Right ventricle myocardium inferior (tissue), 1 donor: ENCODE measurements at places on chromosomes 13 and 19.

GRCh38 chr13:46173656-46174055 is 8.3 kb downstream of the LCP1 start:
- no peak for DNase-seq

- DNase-seq: peak; percentile 86
These were observed 1.7 kb upstream of the LYL1 start for GRCh38 chr19:13104360-13104847.

- no peak for DNase-seq
These were observed 1446.1 kb downstream of the SLITRK1 start for GRCh38 chr13:82436099-82436585.

DNA sequence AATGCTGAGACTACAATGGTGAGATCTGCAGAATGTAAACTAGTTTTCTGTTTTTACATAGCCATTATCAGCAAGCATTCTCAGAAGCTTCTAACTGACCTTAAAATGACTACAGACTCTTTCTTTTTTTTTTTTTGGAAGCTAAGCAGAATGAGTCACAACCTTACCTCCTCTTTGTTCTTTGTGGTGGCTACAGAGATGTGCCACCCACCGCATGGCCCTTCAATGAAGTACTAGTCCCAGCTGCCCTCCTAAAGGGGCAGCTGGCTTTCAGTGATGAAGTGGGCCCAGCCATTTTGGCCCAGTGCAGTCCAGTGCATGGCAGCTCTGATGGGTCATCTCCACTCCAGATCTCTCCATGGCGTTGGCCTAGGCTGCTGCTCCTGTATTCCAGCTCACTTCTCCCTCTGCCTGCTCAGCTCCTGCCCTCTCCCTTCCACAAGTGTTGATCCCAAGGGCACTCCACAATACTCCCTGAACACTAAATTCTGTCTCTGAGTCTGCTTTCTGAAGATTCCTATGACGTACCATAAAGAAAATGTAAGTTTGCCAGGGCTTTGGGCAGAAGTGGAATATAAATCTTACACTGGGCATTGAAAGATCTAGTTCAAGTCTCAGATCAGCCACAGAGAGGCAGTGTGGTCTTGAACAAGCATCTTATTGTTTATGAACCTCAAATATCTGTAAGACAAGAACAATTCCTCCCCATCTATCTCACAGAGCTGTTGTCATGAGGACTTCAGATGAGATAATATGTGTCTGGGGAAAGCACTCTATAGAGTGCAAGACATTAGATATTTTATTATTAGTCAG is 85.6 kb downstream of the RXFP2 start:
- no peak for DNase-seq

DNA sequence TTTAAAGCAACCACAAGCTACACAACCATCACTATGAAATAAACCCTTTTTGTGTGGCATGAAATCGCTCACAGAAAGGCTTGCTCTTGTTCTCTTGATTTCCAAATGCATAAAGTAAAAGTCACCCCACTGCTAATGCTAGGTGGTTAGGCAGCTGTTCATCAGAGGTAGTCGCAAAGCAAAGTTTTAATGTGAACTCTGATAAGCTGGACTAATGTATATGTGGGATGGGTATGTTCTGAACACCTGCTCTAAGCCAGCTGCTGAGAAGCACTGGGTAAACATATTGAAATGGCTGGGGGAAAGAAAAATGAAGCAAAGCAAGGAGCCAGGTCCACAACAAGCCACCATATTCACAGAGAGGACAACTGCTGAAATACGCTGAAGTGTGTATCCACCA is 142.3 kb downstream of the KLF12 start:
- no peak for DNase-seq

DNA sequence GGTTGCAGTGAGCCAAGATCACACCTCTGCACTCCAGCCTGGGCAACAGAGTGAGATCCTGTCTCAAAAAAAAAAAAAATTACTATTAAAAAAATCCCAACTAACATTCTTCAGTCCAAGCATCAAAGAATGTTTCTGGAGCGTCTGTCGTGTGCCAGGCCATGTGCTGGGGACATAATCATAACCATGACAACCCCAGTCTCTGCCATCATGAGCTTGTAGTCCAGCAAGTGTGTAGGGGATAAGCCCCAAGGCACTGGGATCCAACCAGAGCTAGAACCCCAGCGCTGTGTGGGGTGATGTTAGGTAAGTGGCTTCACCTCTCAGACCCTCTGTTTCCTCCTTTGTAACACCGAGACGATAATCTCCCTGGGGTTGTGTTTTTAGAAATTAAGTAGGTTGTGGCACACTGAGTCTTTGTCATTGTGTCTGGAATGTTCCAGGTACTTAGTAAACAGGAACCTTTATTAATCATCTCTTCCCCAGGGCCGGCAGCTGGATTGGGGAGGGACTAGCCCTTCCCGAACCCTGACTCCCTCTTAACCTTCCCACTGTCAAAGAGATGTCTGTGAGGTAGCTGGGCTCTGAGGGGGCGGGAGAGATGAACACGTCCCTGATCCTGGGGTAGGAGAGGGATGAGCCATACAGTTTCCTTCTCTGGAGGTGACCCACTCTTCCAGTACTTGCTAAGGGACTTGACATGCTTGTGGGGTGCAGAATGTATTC is 5.2 kb downstream of the ITPKC start:
- peak; percentile 31 for DNase-seq

- DNase-seq: no peak
These were observed 2220.8 kb upstream of the PCDH20 start for GRCh38 chr13:63636316-63636993.

- no peak for DNase-seq
These were observed 2.8 kb upstream of the STOML3 start for GRCh38 chr13:38993381-38993780.

DNA sequence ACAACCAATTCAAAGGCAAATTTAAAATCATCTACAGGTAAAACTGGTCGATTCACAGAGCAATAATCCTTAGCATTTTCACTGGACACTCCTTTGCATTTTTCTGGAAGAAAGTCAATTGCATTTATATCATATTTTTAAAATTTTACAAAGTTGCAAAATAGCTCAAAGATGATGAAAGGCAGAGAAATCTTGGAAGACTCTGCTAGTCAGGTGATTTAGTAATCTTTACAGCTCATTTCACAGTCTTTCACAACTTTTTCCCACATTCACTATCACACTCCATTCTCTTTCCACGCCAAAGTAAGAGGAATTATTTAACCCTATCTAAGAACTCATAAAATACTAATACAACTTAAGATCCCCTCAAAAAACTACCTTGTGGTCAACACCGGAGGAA is 1063.8 kb downstream of the EFNB2 start:
- no peak for DNase-seq

DNA sequence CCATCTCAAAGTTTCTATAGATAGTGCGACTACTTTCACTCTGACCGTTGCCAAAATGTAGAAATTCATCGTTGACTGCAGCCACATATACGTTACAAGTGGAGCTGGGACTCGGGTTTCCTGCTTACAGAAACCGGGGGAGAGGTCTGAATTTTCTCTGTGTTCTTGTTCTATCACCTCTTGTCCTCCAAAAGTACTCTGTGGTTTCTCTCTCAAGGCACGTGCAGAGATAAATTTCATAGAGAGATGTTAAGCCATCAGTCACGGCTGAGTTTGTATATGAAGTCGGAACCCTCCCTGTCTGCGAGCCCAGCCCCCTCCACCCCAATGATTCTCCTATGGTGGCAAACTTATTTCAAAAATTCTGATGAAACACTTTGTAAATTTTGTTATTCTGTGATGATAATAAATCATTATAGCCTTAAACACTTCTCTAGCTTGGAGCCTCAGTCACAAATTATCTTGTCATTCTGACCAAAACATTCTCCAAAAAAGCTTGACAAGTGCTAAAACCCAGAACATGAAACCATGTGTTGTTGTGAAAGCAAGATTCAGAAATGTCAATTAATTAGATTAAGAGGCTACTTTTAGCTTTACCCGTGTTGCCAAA is 87.5 kb downstream of the TSHZ3 start:
- no peak for DNase-seq

- DNase-seq: no peak
These were observed 130.3 kb upstream of the SERP2 start for GRCh38 chr13:44243198-44243857.

DNA sequence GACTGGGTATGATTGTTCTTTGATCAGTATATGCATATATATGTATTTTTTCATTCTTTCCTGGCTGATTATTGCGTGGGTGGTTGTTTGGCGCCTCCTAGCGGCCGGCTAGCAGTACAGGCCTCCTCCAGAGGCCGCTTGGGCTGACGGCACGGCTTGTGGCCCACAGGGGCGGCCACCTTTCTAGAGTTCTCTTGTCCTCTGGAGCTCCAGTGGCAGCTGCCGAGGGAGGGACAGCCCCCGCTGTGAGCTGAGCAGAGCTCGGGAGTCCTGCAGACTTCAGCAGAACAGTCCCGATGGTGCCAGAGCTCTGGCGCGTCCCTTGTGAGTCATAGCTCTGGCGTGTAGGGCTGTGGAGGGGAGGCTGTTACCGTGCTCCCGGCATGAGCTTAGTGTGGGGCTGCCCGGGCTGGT is 22.5 kb upstream of the ZNF429 start:
- peak; percentile 73 for DNase-seq

- no peak for DNase-seq
These were observed 23.8 kb upstream of the LMO7 start for GRCh38 chr13:75612354-75612753.

DNA sequence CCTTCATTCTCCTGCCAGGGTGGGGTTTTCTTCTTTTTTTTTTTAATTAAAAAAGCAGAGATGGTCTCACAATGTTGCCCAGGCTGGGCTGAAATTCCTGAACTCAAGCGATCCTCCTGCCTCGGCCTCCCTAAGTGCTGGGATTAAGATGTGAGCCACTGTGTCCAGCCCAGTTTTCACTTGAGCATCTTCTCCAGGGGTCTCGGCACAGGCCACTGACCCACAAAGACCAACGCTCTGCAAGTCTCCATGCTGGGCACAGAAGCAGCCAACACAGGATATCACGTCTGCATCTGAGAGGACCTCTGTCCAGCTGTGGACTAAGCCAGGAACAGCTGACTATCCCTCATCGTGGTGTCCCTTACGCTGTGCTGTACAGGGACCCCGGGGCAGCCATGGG is 9.5 kb upstream of the TMEM86B start:
- no peak for DNase-seq

- DNase-seq: no peak
These were observed 624 bp downstream of the CTXN1 start for GRCh38 chr19:7925171-7925851.

GRCh38 chr13:41056826-41057711 is 4.2 kb upstream of the WBP4 start:
- DNase-seq: no peak

- DNase-seq: no peak
These were observed 36.3 kb upstream of the ZNF724 start for GRCh38 chr19:23286477-23286876.

DNA sequence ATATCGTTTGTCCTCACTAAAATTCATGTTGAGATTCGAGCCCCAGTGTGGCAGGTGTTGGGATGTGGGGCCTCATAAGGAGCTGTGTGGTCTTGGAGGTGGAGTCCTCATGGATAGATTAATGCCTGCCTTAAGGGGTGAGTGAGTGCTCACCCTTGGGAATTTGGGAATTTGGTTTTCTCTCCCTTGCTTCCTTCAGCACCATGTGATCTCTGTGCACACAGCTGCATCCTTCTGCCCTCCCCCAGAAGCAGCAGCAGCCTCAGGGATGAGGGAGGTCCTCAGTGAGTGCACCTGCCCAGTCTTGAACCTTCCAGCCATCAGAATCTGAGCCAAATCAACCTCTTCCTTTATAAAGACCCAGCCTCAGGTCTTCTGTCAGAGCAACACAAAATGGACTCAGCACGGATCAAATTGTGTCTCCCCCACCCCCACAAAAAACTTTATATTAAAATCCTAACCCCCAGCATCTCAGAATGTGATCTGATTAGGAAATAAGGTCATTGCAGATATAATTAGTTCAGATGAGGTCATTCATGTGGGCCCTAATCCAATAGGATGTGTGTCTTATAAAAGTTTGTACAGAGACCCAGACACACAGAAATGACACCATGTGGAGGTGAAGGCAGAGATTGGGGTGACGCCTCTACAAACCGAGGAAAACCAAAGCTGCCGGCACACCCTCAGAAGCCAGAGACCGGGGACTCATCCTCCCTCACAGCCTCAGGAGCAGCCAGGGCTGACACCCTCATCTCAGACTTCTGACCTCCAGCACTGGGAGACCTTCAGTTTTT is 12.9 kb downstream of the CYTH2 start:
- DNase-seq: no peak
